BJ (cell line): ENCODE measurements at places on chromosomes 1 and 21. TPM values are rescaled to one million over a fixed set of nuclear protein-coding genes. Genes with fewer than 3 reads are reported as not detected.

The RPTN gene
- not detected in 2 replicates for polyA plus RNA-seq

The CDC42BPA gene
- 17.9 and 24.8 TPM in 2 replicates for polyA plus RNA-seq

DNA sequence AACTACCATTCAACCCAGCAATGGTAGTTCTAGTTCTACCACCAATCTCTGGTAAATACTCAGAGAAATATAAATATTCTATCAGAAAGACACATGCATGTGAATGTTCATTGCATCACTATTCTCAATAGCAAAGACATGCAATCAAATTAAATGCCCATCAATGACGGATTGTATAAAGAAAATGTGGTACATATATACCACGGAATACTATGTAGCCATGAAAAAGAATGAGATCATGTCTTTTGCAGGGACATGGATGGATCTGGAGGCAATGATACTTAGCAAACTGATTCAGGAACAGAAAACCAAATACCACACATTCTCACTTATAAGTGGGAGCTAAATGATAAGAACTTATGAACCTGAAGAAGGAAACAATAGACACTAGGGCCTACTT lies 37.5 kb upstream of the C1orf87 start:
- no peak for DNase-seq

The TMPRSS3 gene
- polyA plus RNA-seq = not detected in 2 replicates

DNA sequence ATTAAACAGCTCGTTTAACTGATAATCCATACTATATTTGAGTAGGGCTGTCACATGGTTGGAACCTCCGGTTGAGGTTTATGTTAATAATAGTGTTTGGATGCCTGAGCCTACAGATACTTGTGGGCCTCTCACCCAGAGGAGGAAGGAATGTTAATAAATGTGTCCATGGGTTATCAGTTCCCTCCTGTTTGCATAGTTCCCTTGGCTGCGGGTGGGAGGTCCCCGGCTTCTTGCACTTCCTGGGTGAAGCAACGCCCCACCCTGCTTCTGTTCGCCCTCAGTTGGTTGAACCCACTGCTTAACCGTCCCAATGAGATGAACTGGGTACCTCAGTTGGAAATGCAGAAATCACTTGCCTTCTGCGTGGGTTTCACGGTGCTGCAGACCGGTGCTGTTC lies 23.6 kb upstream of the GBP1 start:
- DNase-seq = no peak

DNA sequence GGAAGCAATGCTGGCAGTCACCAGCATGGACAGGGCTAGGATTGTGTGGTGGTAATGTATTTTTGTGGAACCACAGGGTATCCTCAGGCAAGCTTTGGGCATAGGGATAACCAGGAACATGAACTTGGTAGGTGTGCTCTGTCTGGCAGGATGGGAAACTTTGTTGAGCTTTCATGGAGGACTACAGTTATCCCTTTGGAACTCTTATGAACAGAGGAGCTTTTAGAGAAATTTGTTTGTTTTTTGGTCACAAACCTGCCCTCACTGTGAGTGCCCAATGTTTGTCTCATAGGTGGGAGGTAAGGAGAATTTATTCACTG lies 54.4 kb downstream of the MACF1 start:
- no peak for DNase-seq

- no peak for DNase-seq
These were observed 78.3 kb upstream of the NFASC start for GRCh38 chr1:204792354-204792692.

The DNAJC11 gene
- 29.8 and 36.0 TPM in 2 replicates for polyA plus RNA-seq

GRCh38 chr21:34192646-34193285 lies 119.4 kb downstream of the MRPS6 start:
- no peak for DNase-seq

- no peak for DNase-seq
These were observed 240.0 kb downstream of the NUF2 start for GRCh38 chr1:163561580-163562295.

GRCh38 chr1:115302390-115302961 lies 35.6 kb downstream of the NGF start:
- DNase-seq = peak; percentile 91

GRCh38 chr1:33168556-33169289 lies 13.1 kb downstream of the TRIM62 start:
- DNase-seq = no peak

- DNase-seq = no peak
These were observed 18.9 kb downstream of the ACP6 start for GRCh38 chr1:147651466-147651865.

The CFHR1 gene
- polyA plus RNA-seq = 0.26 and 0.33 TPM in 2 replicates

DNA sequence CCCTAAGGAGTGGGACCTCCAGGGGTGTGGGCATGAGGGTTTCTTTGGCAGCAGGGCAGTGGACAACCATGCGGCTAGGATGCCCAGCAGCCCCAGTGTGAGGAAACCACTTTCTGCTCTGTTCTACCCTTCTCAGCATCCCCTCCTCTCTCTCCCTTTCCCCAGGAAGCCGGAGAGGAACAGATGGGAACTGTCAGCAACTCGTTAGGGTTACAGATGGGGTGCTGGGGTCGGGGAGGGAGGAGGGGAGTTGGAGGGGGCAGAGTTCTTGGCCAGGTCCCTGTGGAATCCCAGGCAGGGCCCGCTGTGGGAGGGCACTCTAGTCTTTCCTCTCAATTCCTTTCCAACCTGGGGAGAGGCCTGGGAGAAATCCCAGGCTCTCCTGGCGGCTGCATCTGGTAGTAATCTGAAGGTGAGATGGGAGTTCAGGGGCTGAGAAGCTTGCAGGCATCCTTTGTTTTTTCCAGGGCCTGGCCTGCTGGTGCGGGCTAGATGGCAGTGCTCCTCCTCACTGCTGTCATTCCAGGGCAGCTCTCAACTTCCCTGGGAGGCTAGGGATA lies 93.9 kb upstream of the CSF3R start:
- DNase-seq = no peak

DNA sequence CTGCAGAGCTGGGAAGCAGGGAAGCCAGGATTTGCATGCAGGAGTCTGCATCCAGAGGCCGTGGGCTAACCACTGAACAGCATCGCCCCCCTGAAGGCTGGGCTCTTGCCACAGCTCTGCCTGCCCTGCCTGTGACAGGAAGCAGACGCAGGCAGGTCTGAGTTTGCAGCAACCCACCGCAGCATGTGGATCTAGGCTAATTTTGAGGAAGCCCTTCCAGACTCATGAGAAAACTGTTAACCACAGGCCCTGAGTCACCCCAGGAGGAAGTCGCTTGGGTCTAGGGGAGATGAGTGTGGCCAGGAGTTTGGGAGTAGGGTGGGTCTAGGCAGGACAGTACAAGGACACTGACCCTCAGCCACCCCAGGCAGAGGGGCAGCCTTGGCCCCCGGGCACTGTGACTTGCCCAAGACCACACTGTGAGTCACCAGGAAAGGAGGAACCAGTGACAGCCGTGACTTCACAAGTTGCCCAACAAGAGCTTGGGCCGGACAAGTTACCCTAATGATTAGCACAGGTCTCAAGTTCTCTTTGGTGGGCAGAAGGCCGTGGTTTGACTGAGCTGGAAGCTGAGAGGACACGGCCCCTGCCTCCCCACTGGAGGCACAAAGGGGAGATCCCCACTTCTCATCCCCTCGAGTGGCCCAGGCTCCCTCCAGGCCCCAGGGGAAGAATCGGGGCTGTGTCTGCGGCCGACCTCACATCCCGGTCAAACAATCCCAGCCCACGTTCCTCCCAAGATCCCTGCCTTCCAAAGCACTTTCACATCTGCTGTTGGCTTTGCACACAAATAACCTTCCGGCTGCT lies 826 bp downstream of the LAPTM5 start:
- peak; percentile 73 for DNase-seq

DNA sequence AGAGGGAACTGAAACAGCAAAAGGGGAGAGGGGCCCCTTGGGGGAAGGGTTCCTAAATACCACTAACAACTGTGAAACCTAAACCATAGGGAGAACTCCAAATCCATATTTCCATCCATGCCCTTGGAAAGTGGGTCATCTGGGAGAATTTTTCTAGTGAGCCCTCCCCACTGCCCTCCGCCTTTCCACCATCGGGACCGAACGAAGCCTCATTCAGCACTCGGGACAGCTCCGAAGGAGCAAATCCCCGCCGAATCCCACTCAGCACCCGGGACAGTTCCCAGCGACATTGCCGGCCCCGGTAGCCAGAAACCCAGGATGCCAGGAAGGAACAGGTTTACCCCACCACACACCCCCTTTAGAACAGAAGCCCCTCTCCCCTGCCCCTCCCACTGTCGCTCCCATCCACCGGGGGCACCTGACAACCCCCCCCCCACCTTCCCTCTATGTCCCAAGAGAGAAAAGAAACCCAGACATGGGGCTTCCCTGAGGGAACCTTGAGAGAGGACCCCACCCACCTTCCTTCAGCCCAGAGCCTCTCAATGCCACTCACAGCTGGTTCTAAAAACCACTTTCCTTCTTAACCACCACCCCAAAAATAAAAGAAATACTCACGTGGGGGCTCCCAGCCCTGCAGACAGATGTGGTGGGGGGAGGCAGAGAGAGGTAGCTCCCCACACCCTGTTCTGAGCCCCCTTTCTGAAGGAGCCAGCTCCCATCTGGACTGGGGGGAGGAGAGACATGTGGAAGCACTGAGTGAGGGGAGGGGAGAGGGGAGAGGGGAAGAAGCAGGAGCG lies 4.5 kb downstream of the DLGAP3 start:
- DNase-seq = no peak

The PRRX1 gene
- polyA plus RNA-seq = 152 and 154 TPM in 2 replicates

The CLCA4 gene
- not detected in 2 replicates for polyA plus RNA-seq

The MCOLN2 gene
- polyA plus RNA-seq = 0.29 and 1.1 TPM in 2 replicates

The PSRC1 gene
- 17.9 and 25.9 TPM in 2 replicates for polyA plus RNA-seq

DNA sequence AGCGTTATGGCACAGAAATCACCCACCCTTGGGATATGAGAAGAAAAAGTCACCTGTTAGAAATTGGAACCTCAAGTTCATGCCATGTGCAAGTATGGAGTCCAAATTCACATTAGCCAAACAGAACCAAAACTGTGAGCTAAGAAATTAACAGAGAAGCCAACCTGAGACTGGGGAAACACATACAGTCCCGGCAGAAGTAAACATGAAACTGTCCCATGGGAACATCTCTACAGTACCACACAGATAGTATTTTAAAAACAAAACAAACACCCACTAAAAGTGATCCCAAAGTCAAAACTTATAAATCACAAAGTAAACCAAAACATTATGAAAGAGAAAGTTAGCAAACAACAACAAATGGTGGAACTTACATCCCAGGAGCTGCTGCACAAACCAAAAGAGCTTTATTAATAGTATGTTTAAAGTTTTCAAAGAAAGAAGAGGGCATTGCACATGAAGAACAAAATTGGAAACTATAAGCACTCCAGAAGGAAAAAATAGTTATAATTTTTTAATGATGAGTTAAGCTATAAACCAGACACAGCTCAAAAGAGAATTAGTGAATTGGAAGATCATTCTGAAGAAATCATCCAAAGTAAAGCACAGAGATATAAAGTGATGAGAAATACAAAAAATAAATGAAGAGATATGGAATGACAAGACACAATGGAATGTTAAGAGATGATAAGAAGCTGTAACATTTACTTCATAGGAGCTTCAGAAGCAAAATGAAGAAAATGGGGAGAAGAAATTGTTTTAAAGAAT lies 83.5 kb upstream of the COA6 start:
- no peak for DNase-seq

The CFAP45 gene
- 0.56 TPM in 2 replicates for polyA plus RNA-seq

The SLAMF1 gene
- not detected in 2 replicates for polyA plus RNA-seq

DNA sequence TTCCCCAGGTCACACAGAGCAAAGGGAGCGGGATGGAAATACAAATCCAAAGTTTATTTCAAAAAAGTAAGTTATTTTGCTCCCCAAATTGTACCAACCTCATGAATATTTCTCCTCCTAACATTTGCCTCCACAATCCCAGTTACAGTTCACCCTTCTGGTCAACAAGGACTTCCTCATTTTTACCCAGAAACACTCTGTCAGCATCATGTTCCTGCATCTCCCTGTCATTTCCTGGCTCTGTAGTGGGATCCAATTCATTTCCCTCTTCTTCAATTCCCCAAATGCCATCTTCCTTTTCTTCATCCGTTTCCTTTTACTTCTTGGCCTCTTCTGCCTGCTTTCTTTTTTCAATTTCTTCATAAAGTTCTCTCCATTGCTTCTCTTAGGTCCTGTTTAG lies 32.0 kb upstream of the EPS15 start:
- DNase-seq = no peak

The GSTM5 gene
- polyA plus RNA-seq = 1.5 and 2.2 TPM in 2 replicates

The GABRD gene
- polyA plus RNA-seq = not detected in 2 replicates

DNA sequence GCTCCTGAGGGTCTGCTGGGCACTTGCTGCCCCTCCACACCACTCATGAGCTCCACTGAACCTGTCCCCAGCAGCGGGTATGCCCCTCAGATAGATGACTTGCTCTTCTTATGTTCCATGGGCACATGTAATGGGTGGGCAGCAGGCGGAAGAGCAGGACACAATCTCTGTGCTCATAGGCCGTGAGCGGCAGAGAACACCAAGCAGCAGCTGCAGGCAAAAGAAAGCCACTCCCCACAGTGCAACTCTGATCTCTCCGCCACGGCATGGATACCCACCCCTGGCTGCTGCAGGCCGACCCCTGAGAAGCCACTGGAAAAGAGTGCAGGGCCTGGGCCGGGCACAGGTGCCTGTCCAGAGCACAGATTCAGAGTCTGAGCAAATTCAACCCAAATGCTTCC lies 135.2 kb upstream of the RUNX3 start:
- DNase-seq = no peak

GRCh38 chr1:1959840-1960479 lies 40.9 kb upstream of the TMEM52 start:
- DNase-seq = no peak

GRCh38 chr1:239816081-239816782 lies 275.5 kb upstream of the FMN2 start:
- DNase-seq = peak; percentile 10

GRCh38 chr1:116481934-116482333 lies 88.9 kb downstream of the CD58 start:
- no peak for DNase-seq

DNA sequence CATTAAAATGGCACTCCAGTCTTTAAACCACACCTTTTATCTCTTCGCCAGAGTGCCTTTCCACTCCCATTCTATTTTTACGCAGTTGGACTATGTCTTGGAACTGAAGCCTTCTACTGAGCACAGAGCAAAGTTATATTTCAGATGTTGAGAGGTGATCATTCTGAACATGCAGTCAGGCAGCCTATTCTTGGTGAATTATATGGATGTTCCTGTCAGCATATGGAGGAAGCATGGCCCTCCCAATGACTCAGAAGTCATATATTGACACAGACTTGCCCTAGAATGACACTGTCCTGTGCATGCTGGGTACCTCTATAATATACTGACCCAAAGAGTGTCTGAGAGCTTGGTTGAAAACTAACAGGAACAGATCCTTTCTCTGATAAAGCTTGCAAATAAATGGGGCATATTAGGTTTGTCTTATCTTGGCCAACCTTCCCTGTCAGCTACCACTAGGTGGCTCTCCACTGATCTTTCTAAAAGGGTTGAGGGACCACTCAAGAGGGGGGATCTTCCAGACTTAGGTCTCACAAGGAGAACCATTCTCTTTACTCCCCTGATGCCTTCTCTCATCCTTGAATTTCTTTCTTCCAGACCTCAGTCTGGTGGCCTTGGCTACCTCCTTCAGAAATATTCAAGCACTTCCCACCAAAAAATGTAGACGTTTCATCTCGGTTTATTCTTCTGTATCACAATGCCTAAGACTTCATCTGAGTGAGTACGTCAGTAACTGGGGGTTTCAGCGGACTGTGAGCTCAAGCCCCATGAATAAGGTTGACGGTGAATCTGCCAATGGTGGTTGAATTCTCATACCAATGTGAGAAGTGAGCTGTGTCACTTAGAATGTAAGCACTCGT lies 11.8 kb upstream of the ALG14 start:
- DNase-seq = no peak
